Activated CD4-positive, alpha-beta T cell treated with anti-CD3 and anti-CD28 coated beads, Interleukin-2, Interleukin-4, amounts not matched to agents 100 ng/mL and 50 ng/mL, durations not matched to agents 16 hours and 8 hours (primary cell): ENCODE measurements at places on chromosomes 3 and 15.

- DNase-seq, result no peak
These were observed 51.0 kb downstream of the PPARG start for GRCh38 chr3:12339701-12340480.

GRCh38 chr3:53156368-53156834, 4.6 kb upstream of the PRKCD start:
- no peak for DNase-seq

DNA sequence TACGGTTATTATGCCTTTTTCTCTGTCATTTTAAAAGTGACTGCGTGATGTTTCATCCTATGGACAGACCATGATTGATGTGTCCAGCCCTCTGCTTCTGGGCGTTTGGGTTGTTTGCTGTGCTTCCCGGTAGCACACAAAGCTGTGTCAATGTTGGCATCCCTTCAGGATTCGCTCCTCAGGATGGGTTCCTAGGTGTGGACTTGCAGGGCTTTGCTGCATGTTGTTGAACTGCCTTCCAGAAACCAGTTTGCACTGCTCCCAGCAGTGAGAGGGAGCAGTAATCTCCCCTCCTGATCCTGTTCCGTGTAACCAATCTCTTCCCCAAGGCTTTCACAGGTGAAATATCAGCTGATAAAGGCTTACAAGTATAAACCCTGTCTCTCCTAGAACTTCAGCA, 787 bp downstream of the TRPM1 start:
- DNase-seq, result no peak

- DNase-seq, result no peak
These were observed 19.9 kb upstream of the RPL29 start for GRCh38 chr3:52015438-52016228.

DNA sequence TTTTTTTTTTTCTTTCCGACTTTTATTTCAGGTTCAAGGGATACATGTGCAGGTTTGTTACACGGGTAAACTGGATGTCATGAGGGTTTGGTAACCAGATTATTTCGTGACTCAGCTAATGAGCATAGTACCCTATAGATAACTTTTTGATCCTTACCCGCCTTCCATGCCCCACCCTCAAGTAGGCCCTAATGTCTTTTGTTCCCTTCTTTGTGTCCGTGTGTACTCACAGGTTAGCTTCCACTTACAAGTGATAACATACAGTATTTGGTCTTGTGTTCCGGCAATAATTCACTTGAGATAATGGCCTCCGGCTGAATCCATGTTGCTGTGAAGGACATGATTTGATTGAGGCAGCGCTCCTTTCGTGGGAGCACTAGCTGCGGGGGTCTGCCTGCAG, 402.8 kb upstream of the SGO1 start:
- DNase-seq, result no peak

DNA sequence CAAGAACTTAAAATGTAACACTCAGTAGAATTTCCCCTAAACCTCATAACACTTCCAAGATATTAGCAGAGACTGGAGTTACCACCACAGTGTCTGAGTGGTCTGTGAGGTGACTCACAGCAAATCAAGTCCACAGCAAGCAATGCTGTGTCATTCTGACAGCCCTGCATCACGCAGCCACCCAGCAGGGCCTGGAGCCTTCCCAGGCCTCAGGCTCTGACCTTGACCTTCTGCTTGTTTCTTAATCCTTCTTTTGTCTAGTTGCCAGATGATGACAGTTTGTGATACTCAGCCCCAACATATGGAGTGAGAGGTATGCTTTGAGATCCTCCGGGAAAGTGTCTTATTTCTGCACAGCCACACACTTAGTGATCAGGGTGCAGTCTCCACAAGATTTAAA, 82.5 kb downstream of the TOP2B start:
- DNase-seq, result no peak

DNA sequence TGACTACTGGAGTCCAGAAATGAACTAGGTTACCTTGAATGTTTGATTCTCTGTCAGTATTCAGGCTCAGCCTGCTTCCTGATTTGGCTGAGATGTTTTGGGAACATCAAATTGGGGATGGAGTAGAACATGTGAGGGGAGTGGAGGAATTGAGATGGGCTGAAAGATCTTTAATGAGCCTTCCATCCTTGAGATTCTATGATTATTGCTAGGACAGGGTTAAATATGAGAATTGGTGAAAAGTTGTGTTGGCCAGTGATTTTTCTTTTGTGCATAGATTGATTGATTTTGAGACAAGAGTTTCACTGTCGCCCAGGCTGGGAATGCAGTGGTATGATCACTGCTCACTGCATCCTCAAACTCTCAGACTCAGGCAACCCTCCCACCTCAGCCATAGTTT, 32.4 kb downstream of the IQGAP1 start:
- no peak for DNase-seq

DNA sequence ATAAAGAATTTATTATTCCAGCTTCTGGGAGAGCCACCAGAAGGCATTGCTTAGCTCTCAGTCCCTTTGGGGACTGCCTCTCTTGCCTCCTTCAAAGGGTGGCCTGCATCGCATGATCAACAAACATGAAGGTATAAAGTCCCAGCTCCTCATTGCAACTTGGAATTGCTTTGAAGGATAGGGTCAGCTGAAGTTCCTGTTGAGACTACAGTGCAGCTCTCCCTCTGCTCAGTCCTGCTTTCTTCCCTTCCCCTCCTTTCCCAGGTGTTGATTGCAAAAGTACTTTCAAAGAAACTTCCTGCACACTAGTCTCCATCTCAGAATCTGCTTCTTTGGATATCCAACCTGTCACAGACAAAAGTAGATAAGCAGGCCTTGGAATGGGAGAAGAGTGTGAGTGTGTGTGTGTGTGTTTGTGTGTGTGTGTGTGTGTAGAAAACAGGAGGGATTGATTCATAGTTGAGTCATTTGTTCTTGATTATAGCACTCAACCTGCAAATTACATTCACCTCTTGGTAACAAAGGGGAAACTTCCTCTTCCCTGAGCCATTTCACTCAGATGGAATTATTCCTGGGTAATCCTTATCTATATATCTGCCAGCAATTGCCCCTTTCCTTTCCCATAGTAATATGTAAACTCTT, 13.7 kb downstream of the CCR8 start:
- DNase-seq, result no peak

DNA sequence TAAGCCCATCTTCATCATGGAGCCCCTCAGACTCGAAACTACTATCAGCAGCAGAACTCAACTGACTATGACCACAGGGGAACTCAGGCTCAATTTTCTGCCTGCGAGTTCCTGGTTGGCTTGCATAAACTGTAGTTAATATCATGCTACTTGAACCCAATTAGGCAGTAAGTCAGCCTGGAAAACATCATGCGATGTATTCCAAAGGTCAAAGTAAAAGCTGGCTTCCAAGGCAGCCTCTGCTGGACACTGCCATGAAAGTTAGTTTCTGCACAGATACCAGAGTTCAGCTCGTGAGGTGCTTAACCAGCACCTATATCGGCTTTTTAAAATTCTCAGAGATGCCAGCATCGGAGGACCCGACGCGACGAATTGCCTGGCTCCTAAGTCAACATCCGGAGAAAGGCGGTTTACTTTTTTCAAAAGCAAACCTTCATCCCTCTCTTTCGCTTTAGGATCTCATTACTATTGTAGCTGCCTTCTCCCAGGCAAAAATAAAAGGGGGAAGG, 3.8 kb downstream of the ANP32A start:
- no peak for DNase-seq

GRCh38 chr15:79432345-79433275, 474 bp downstream of the MINAR1 start:
- no peak for DNase-seq

DNA sequence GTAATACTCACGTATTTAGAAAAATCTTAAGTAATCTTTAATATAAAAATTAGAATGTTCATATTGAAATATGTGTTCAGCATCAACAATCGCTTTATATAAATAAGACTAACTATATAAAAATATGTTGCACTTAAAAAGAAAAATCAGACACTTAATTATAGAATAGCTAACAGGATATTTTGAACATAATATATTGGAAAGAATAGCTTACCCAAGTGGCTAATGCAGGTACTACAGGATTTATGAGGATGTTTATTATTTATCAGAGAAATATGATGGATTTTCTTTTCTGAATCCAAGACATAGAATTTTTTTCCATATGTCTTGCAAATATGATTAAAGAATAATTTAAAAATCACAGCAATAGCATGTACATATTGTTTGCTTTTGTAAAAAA, 567.9 kb upstream of the GBE1 start:
- no peak for DNase-seq

DNA sequence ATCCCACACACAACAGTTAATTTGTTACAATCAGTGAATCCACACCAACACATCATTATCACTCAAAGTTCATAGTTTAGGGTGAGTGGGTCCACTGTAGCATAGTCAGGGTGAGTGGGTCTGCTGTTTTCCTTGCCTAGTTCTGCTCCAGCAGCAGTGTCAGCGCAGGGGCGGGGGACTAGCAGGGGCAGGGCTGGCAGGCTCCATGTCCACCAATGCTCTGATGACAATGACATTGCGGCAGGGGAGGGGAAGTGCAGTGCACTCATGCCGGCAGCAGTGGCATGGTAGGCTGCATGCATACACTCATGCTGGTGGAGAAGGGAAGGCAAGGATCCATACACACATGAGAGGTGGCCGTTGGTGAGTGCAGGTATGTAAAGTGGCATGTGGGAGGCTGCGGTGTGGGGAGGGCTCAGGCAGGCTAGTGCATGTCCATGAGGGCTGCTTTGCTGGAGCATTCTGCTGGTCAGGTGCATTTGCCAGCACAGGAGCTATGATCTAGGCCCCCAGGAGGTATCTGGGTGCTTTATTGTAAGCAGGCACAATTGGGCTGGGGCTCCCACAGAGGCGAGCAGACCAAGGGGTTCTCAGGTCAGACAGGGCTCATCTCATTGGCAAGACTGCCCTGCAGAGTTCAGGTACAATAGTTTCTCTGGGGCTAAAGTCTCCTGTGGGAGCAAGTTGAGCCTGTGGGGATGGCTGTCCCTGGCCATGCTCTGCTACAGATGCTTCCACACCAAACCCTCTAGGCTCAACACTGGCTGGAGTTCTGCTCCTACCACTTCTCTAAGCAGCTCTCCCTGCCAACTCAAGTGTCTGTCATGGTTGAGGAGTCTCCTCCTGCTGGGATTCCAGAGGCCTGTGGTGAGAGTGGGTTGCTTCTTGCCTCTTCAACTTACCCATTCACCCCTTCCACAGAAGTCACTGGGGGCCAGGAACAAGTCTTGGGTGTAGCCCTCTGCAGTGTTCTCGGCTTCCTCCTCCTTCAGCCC, 81.3 kb downstream of the KCNAB1 start:
- no peak for DNase-seq

DNA sequence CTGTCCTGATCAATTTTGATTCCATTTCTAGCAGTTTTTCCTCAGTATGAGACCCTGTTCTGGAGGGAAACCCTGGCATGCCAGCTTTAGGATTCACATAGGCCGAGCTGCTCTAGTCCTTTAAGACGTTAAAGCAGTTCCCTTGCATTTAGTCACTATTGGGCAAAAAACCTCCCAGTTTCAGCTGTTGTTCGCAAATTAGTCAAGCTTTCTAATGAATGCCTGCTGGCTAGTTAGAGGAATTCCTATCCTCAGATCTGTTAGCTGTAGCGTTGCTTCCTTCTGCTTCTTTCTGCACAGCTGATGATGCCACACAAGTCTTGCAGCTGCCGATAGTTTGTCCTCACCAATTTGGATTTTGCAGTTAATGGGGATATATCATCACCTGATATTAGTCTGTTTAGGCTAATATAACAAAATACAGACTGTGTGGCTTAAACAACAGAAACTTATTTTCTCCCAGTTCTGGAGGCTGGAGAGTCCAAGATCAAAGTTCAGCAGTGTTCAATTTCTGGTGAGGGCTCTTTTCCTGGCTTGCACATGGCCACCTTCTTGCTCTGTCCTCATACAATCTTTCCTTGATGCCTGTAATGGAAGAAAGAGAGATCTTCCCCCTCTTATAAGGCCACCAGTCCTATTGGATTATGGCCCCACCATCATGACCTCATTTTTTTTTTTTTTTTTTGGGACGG, 7.5 kb upstream of the UBL7 start:
- DNase-seq, result no peak

- DNase-seq, result peak; percentile 30
These were observed 141.9 kb upstream of the SMAD3 start for GRCh38 chr15:66923438-66923881.

GRCh38 chr15:60758961-60759729, 280.2 kb upstream of the ICE2 start:
- no peak for DNase-seq

GRCh38 chr3:111373861-111374260, 168.1 kb upstream of the CD96 start:
- DNase-seq, result no peak

DNA sequence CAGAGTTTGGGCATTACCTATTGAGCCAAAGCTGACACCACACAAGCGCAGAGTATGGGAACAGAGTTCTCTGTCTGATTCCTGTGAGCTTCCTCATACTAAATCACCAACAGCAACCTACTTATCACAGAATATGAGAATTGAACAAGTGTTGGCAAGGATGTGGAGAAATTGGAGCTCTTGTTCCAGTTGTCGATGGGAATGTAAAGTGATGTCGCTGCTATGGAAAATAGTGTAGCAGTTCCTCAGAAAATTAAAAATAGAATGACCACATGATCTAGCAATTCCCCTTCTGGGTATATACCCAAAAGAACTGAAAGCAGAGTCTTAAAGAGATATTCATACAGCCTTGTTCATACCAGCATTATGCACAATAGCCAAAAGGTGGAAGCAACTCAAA, 33.4 kb downstream of the CD86 start:
- DNase-seq, result no peak

DNA sequence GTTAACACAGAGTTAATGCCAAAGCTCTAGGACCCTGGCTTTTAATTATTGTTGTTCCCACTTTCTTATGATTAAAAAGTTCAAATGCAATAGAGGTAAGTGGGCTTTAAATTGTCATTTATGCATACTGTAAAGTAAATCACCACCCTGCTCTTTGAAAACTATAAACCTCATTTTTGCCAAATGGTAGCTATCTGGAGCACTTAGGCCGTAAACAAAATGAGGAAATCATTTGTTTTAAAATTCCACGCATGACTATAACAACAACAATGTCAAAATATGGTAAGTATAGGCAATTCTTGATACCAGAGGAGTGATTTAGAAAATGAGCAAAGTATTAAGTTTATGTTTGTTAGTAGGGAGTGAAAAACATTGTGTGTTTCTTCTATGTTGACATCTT, 1.8 kb downstream of the UNC13C start:
- DNase-seq, result no peak

DNA sequence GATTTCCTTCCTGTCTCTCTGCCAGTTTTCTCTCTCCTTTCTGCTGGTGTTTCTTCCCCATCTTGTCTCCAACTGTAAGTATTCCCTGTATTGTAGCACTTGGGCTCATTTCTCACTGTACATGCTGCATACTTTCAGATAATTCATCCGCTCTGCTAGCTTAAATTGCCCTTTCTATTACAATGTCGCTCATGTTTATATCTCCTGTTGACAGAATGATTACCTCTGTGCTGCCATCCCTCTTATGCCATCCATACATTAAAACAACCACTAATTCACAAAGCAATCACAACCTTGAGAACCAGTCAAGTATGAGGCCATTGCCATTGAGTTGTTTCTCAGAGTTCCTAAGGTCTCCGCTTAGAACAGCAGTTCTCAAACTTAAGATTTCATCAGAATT, 107.5 kb upstream of the SOX2 start:
- DNase-seq, result no peak

- no peak for DNase-seq
These were observed 17.4 kb upstream of the CHD2 start for GRCh38 chr15:92882697-92883162.
